Epithelial cell of esophagus (primary cell): ENCODE measurements at places on chromosomes 7 and 10.
A peak's percentile ranks its signal among the peaks of the same experiment; 100 is the strongest.

DNA sequence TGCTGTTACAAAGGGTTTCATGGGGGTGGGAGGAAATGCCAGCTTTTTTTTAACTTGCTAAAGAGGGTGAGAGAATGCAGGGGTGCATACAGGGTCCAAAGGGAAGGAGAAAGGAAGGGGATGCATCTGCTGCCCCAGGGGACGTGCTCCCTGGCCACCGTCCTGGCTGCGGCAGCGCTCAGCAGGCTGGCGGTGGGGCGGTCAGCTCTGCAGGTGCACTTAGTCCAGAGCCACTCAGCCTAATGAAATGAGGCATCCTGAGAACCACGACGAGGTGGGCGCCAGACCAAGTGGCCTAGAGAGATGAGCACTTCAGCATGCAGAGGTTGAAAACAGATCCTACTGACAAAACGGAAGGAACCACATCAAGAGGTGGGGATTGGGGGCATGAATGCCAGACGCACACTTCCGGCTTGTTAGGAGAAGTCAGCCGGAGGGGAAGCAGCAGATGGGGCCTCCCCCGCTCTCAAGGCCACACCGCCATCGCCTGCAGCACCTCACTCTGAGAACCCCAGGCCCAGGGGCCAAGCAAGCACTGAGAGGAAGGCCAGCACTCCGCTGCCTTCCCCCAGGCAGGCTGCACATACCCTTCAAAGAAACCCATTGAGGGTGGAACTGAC is 94.5 kb downstream of the MAD1L1 start:
- DNase-seq: no peak

- peak; percentile 75 for DNase-seq
Measured at GRCh38 chr7:75892634-75893272, 13.9 kb downstream of the RHBDD2 start.

DNA sequence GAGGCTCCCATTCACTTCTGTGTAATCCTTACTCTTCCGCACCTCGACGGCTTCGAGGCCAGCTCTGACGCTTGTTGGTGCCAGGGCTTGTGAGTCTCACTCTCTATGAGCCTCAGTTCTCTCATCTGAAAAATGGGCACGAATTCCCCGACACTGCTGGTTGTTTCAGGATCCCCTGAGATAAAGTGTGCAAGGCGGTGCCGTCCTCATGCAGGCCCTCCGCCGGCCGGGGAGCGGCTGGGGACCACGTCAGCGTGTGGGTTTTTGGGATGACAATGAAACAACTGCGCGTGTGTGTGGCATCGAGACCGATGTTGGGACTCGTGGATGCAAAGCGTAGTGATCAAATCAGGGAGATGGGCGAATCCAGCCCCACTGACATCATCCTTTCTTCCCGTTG is 75.6 kb downstream of the FOXL3 start:
- no peak for DNase-seq

DNA sequence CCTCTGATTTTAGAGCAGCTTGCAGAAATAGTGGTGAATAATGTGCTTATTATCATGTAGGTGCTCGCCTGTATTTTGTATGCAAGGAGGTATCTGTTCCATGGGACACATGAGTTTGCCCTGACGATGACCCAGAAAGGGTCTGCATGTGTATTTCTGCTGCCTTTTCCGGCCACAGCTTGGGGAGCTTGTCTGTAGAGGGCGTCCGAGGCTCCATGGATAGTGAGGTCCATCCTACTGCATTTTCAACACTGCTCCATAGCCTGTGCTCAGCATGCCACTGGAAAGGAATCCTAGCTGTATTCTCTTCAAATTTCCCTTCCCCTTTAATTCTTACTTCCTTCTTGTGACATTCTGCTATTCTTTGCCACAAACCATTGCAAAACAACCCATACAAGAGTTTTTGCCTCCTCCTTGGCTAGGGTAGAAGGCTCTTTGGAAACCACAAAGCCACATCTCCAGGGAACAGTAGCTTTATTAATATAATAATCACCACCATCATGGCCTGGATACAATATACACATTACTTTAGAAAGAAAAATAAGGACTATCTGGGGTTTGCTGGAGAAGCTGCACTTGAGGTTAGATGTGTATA is 127.7 kb downstream of the DYNC1I1 start:
- DNase-seq: no peak

DNA sequence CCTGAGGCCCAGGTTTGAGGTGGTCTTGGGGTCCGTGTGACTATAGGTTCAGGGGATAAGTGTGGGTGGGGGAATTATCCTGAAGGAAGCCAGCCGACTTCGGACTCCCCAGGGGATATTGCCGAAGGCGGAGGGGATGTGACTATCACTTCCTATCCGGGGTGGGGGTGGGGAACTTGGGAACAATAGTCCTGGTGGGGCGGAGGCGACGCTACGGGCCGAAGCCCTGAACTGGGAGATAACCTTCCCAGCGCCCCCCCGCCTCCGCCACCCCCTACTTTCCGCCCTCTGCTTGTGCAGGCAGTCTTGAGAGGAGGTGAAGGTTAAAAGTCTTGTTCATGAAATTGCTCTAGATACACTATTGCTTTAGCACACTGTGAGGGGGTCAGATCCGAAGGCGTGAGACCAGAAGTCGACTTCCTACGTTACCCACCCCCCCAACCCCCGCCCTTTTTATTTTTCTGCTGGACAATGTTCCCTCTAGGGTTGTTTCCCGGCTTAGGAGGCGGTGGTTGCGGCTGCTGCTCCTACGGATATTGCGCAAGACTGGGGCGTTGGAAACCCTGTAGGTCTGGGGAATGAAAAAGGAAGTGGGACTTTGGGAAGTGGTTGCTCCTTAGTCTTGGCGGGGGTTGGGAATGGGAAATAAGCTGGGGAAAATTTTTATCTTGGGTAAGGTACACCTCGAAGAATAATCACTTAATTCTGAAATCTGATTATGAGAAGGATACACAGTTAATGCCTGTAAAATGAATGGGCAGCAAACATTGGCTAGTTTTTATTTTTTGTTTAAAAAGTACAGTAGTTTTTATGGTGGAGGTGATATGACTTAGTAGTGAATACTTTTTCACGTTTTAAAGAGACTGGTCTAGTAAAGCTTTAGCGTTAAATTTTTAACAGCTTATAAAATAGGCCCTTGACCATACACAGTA is 1.5 kb downstream of the PTPN12 start:
- peak; percentile 95 for DNase-seq

GRCh38 chr10:62025901-62026879 is 124.7 kb downstream of the ARID5B start:
- DNase-seq: peak; percentile 92

GRCh38 chr7:133051066-133051465 is 30.8 kb downstream of the CHCHD3 start:
- DNase-seq: no peak

GRCh38 chr10:120336911-120337540 is 120.0 kb upstream of the PLPP4 start:
- DNase-seq: peak; percentile 60

DNA sequence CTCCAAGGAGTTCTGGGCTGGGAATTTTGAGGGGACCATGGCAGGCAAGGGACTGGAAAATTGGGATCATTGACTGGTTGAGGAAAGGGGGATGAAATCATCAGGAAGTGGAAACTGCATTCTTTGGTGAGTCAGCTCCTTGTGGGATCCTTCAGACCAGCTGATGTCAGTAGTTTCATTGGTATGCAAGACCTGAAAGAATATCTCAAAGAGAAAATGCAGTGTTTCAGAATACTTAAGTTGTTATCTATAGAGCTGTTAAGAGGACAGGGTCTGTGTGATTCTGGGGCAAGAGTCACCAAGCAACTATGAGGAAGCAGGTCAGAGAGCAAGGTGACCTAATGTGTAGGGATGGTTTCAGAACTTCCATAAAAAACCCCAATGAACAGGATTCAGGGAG is 595.9 kb upstream of the AUTS2 start:
- no peak for DNase-seq

DNA sequence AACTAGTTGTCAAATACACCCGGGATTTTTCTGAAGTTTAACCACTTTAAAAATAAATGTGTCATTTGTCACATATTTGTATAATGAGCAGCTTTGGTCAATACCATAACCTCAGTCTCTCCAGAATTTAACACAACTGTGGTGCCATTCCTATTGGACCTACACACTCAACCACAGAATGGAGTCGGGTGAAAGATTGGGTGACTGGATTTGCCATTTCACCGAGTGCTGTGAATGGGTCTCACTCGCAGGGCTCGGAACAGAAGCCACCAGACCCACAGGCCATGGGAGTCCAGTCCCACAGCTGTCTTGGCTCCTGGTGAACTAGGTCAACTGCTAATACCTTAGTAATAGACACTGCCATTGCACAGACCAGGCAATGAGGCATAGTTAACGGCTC is 298.4 kb downstream of the CCDC3 start:
- no peak for DNase-seq

- DNase-seq: no peak
Measured at GRCh38 chr10:34358729-34359434, 456.2 kb downstream of the PARD3 start.

GRCh38 chr10:97724341-97724941 is 10.9 kb downstream of the MARVELD1 start:
- peak; percentile 83 for DNase-seq

GRCh38 chr10:34369120-34369519 is 446.0 kb downstream of the PARD3 start:
- no peak for DNase-seq

- DNase-seq: no peak
Measured at GRCh38 chr7:154512121-154512833, 460.1 kb downstream of the DPP6 start.

- DNase-seq: no peak
Measured at GRCh38 chr10:106147021-106147420, 1017.5 kb downstream of the SORCS1 start.

GRCh38 chr7:29896685-29897411 is 90.5 kb downstream of the WIPF3 start:
- DNase-seq: no peak

- peak; percentile 42 for DNase-seq
Measured at GRCh38 chr7:66054063-66054462, 21.6 kb upstream of the ASL start.

- DNase-seq: no peak
Measured at GRCh38 chr10:100803492-100803891, 58.1 kb downstream of the PAX2 start.

DNA sequence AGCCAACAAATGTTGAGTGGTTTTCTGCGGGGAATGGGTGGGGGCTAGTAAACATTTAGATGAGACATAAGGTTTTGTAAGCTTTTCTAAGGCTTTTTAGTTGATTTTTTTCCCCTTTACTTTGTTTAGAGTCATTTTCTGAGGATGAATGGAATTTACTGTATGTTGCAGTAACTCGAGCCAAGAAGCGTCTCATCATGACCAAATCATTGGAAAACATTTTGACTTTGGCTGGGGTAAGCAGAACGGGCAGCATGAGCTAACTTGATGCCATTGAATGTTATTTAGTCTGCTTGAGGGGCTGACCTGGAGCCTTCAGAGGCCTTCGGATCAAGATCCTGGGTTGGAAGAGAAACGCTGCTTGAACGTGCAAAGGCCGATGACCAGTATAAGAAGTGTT is 37.3 kb downstream of the FBH1 start:
- DNase-seq: no peak

DNA sequence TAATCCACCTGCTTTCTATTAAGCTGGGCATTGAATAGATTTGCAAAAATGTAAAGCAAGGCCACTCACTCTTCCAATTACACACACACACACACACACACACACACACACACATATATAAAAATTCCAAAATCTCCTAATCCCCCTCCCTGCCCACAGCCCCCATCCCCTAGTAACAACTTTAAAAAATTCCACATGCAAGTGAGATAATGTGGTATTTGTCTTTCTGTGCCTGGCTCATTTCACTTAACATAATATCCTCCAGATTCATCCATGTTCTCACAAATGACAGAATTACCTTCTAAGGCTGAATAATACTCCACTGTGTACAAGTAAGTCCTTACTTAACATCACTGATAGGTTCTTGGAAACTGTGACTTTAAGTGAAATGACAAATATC is 24.2 kb downstream of the SH2D4B start:
- DNase-seq: no peak

DNA sequence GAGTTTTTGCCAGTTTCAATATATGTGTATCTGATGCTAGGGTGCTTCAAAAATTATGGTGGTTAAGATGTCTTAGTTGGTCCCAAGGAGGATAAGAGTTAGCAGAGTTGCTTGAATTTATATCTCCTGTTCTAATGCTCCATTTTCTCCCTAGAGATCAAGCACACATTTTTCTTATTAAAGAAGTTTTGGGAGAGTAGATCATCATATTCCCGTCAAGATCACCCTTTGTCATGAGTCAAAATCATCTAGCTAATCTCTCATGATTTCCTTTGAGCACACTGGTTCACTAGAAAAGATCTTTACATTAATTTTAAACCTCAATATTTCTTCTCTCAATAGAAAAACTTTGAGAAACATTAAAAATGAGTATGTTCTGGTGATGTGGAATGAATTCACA is 429.9 kb upstream of the SEMA3A start:
- no peak for DNase-seq

DNA sequence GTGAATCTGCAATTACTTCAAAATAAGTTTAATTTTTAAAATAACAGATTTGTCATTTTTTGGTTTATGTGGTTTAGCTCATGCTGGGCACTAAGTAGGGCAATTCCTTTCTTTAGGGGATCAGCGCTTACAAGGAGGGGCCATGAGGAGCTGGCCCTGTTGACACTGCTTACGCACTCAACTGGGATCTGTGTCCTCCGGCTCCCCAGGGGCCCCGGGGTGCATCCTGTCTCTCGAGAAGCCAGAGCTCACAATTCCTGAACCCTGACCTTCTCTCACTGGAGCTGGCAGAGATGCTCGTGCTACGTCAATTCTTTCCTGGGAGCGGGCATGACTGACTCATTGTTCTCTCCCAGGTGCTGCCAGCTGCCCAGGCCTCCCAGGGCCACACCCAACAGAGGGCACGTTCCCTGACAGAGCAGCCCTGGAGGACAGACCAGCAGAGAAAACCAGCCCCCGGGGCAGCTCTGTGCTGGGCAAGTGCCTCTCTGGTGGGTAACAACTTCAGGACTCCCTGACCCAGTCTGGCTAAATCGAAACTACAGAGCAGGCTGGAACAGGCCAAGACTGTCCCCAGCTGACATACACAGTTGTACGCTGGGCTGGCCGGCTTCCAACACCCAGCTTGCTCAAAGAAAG is 36.8 kb downstream of the CTBP2 start:
- DNase-seq: peak; percentile 96

GRCh38 chr10:120833222-120833928 is 17.8 kb upstream of the WDR11 start:
- DNase-seq: peak; percentile 6
